SJCRH30 (cell line): ENCODE measurements at places on chromosomes 16 and 17. TPM values are rescaled to one million over a fixed set of nuclear protein-coding genes. Genes with fewer than 3 reads are reported as not detected.

DNA sequence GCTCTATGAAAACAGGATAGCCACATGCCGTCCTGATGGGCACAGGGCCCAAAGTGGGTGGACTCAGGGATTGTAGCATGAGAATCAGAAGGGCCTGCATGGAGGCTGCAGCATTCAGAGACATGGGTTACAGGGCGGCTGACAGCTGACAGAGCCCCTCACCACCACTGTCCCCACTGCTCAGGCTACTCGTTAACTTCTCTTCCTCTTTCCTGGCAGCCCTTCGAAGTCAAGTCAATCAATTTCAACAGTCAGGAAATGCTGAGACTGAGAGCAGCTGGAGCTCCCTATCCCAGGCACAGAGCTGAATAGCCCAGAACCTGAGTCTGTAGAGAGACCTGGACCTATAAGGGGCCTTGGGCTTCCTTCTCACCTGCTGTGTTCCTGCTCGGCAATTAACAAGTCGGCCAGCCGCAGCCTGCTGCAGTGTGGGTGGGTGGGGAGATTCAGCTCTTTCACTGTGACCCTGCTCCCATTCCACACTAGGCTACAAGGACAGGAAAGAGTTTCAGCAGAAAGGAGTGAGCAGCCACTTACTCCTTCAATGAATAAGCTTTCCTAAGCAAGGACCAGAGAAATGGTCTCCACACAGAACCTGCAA, 76.9 kb downstream of the TEX14 start:
- no peaks in the 10 kb centered on the region for H3K27me3 ChIP-seq
- DNase-seq, result no peak
- H3K36me3 ChIP-seq, result no peaks in the 10 kb centered on the region
- no peak overlapping the region for H3K4me3 ChIP-seq
- no peaks in the 10 kb centered on the region for H3K4me1 ChIP-seq
- no peak overlapping the region for H3K27ac ChIP-seq

The MT1M gene
- total RNA-seq, result not detected in 2 replicates

DNA sequence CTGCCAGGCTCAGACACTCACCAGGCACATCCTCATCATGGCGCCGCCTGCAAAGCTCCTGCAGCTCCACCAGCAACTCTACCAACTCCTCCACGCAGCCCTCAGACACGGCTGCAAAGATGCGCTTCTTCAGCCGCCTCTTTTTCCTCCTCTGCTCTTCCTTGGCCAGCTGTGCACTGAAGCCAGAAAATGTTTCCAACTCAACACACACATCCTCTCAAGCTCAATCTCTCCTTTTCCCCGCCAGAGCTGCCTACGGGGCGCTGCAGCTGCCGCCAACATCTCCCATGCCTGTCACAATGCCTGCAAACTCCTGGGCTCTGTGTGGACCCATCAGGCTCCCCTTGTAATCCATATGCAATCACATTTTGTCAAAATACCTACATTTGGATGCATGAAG, 14.2 kb downstream of the TRPV3 start:
- H3K4me3 ChIP-seq, result no peak overlapping the region
- DNase-seq, result peak; percentile 20
- H3K27ac ChIP-seq, result no peak overlapping the region
- H3K36me3 ChIP-seq, result no peaks in the 10 kb centered on the region
- no peaks in the 10 kb centered on the region for H3K4me1 ChIP-seq

- no peaks in the 10 kb centered on the region for H3K36me3 ChIP-seq
- no peak overlapping the region for H3K27ac ChIP-seq
- H3K4me3 ChIP-seq, result no peak overlapping the region
- H3K4me1 ChIP-seq, result peaks cover 2% of the 10 kb centered on the region; the same call in 1 of the 2 replicates
Measured at GRCh38 chr17:30238387-30239088, 3.0 kb upstream of the SLC6A4 start.

DNA sequence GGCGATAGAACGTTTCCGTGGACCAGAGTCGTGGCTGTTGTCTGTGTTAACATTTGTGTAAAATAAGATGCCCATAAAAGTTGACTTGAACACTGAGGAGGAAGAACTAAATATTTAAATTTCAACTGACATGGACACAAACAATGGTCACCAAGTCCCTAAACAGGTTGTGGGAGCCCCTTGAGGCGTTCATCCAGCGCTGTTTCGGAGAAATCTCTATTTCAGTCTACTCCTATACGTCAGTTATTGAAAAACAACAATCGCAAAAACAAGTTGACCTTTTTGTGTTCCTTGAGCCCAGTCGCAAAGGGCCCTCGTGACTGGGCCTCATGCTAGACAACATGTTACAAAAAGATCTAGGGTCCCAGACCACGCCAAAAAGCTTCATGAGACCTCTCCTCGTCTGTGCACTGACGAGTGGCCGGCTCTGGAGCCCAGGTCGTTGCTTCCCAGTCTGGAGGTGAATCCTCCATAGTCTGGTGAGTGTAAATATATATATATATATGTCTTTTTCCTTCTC, 439 bp upstream of the TMEM231 start:
- H3K27ac ChIP-seq, result no peak overlapping the region
- DNase-seq, result no peak
- no peaks in the 10 kb centered on the region for H3K4me1 ChIP-seq
- H3K4me3 ChIP-seq, result peak overlapping the region; percentile 62
- no peaks in the 10 kb centered on the region for H3K27me3 ChIP-seq
- H3K36me3 ChIP-seq, result no peaks in the 10 kb centered on the region

The PRMT7 gene
- 34.7 and 39.5 TPM in 2 replicates for total RNA-seq

The CCP110 gene
- 30.3 and 37.2 TPM in 2 replicates for total RNA-seq

DNA sequence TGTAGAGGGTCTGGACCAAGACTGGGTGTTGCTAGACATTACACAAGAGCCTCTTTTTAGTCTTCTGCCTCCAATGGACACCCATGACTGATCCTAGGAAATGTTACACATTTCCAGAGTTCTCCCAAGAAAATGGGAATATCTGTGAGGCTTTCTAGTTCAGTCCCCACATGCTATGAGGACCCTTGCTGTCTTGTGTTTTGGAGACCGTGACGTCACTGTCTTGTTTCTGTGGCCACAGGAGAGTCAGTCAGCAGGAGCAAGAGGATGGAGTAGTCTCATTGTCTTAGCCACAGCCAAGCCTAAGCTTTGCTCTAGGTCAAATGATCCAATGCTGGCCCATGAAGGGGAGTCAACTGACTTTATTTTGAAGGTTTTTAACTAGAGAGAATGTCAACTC, 820.1 kb upstream of the RBFOX1 start:
- H3K36me3 ChIP-seq, result no peaks in the 10 kb centered on the region
- no peak overlapping the region for H3K27ac ChIP-seq
- no peaks in the 10 kb centered on the region for H3K27me3 ChIP-seq

- H3K36me3 ChIP-seq, result no peaks in the 10 kb centered on the region
- no peaks in the 10 kb centered on the region for H3K27me3 ChIP-seq
- H3K4me1 ChIP-seq, result no peaks in the 10 kb centered on the region
- no peak overlapping the region for H3K4me3 ChIP-seq
- H3K27ac ChIP-seq, result no peak overlapping the region
Measured at GRCh38 chr16:80167657-80168390, 373.0 kb upstream of the DYNLRB2 start.

The GUCY2D gene
- total RNA-seq, result not detected in 2 replicates

GRCh38 chr16:35733278-35733965, 2274.0 kb downstream of the TP53TG3F start:
- no peaks in the 10 kb centered on the region for H3K4me1 ChIP-seq
- H3K4me3 ChIP-seq, result no peak overlapping the region
- DNase-seq, result no peak

DNA sequence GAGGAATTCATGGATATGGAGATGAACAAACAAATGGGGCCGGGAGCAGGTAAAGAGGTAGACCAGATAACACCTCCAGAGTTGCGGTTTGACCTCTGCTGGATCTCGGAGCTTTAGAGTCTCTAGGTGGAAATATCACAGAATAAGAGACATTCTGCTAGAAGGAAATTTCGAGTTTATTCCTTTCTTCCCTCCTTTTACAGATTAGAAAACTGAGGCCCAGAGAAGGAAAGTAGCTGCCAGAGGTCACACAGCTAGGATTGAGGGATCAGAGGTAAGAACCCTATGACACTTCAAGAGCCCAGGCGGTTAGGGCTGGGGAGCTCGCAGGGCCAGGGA, 7.7 kb upstream of the COL1A1 start:
- no peak for DNase-seq
- peaks cover 4% of the 10 kb centered on the region; the same call in 1 of the 2 replicates for H3K27me3 ChIP-seq
- H3K4me3 ChIP-seq, result no peak overlapping the region
- no peaks in the 10 kb centered on the region for H3K36me3 ChIP-seq
- H3K4me1 ChIP-seq, result peaks cover 33% of the 10 kb centered on the region

DNA sequence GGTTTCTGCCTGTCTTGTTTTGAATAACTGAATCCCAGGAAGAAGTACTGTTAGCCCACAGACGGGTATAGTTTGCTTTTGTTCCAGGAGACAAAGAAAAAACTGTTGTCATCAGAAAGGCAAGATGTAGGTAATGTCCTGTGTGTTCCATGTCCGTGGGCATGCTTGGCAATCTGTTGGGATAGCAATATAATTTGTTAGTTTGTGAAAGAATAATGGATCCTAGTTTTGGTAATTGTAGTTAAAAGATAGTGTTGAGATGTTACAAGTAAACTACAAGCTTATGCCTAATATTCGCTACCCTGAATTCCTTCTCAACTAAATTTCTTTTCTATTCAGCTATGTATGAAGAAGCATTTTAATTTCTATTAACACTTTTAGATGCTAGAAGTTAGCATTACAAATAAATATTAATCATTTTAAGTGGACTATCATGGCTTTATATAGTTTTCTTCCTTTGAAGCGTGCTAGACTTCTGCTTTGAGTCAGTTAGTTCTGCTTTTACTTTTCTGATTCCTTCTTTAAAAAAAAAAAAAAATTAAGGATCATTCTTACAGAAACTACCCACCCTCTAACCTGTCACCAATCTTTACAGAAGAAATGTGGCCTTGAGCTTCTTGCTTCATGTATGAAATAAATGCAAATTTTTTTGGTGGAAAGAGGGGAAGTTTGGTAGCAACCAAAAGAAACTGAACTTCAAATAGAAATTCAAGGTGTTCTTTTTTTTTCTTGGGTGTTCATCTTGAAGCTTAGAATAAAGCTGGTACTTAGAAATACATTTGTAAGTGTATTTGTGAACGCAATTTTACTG, 2.4 kb downstream of the EVI2A start:
- no peak for DNase-seq
- H3K27ac ChIP-seq, result no peak overlapping the region
- peaks cover 4% of the 10 kb centered on the region; the same call in 1 of the 2 replicates for H3K36me3 ChIP-seq
- no peak overlapping the region for H3K4me3 ChIP-seq
- peaks cover 8% of the 10 kb centered on the region; the same call in 1 of the 2 replicates for H3K4me1 ChIP-seq
- no peaks in the 10 kb centered on the region for H3K27me3 ChIP-seq

- H3K4me1 ChIP-seq, result no peaks in the 10 kb centered on the region
- H3K27me3 ChIP-seq, result no peaks in the 10 kb centered on the region
- no peak for DNase-seq
- H3K4me3 ChIP-seq, result no peak overlapping the region
- no peak overlapping the region for H3K27ac ChIP-seq
Measured at GRCh38 chr16:48478393-48478792, 93.2 kb upstream of the SIAH1 start.

DNA sequence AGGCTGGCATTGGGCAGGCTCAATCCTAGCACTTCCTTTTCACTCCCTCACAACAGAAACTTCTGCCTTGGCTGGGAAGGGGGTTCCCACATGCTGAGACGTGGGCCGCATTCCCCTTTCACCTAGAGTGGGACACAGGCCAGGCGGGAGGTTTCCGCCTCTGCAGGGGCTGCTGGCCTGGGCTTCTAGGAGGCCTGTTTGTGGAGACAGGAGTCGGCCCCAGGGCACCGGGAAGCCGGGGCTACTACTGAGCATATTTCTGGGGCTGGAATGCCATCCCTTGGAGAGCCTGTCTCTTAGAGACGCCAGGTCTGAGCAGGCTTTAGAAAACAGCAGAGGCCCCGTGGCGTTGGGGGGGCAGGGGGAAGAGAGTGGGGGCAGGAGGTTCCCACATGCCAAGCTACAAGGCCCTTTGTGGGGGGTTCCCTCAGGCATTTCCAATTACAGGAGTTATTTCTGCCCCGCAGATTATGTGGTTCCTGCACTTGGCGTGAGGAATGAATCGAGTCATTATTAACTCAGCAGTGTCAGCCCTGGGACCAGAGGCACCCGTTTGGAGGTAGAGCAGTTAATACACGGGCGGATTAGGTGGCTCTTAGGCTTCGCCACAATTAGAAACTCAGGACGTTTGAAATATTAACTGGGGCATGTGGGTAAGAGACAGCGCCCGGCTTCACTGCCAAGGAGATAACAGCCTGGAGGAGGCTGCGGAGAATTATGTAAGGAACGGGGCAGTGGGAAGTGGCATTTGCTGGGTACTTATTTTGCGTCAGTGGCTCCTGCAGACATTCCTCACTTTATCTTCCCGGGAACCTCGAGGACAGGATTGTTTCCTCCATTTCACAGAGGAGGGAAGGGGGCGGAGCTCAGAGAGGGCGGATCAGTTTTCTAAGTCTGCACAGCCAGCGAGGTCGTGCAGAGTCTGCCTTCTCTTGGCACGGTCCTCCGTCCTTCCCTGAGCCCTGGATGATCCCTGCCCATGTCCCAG, 162.5 kb downstream of the MAF start:
- H3K36me3 ChIP-seq, result no peaks in the 10 kb centered on the region
- DNase-seq, result peak; percentile 62
- no peaks in the 10 kb centered on the region for H3K4me1 ChIP-seq
- H3K27ac ChIP-seq, result no peak overlapping the region
- H3K4me3 ChIP-seq, result peak overlapping the region; percentile 23

GRCh38 chr16:4052096-4052495, 64.1 kb downstream of the ADCY9 start:
- no peaks in the 10 kb centered on the region for H3K36me3 ChIP-seq
- H3K27me3 ChIP-seq, result no peaks in the 10 kb centered on the region
- peak overlapping the region; percentile 100 for H3K27ac ChIP-seq
- DNase-seq, result no peak
- H3K4me3 ChIP-seq, result peak overlapping the region; percentile 54
- H3K4me1 ChIP-seq, result peaks cover 12% of the 10 kb centered on the region

The TSNAXIP1 gene
- 0.33 and 0.49 TPM in 2 replicates for total RNA-seq

- H3K27ac ChIP-seq, result no peak overlapping the region
- H3K4me1 ChIP-seq, result no peaks in the 10 kb centered on the region
- H3K4me3 ChIP-seq, result no peak overlapping the region
Measured at GRCh38 chr16:50547340-50548124, 664 bp upstream of the NKD1 start.

- no peak for DNase-seq
- H3K4me1 ChIP-seq, result peaks cover 12% of the 10 kb centered on the region; the same call in 1 of the 2 replicates
- H3K4me3 ChIP-seq, result no peak overlapping the region
- H3K36me3 ChIP-seq, result no peaks in the 10 kb centered on the region
- no peak overlapping the region for H3K27ac ChIP-seq
Measured at GRCh38 chr17:74840989-74841666, 18.6 kb downstream of the GRIN2C start.

DNA sequence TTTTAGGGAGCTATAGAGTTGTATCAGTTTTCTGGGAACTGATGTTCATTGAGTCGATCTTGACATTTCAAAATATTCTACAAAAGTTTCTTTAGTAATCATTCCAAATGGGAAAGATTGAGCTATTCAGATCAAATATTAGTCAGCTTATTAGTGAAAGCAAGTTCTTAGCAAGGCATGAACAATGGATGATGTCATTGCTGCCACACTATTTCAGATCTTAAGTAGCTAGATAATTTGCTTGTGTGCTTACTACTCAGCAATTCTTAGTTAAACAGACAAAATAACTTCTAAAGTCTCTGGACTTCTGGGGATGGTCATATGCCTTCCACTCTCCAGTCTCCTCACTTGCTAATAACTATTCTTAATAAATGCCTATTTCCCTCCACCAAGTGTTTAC, 69.0 kb upstream of the CDH8 start:
- no peaks in the 10 kb centered on the region for H3K27me3 ChIP-seq
- no peak for DNase-seq
- no peak overlapping the region for H3K27ac ChIP-seq
- no peaks in the 10 kb centered on the region for H3K36me3 ChIP-seq
- no peak overlapping the region for H3K4me3 ChIP-seq
- no peaks in the 10 kb centered on the region for H3K4me1 ChIP-seq

GRCh38 chr16:87145181-87146176, 171.7 kb downstream of the C16orf95 start:
- H3K4me1 ChIP-seq, result no peaks in the 10 kb centered on the region
- no peak for DNase-seq
- no peak overlapping the region for H3K27ac ChIP-seq
- no peaks in the 10 kb centered on the region for H3K36me3 ChIP-seq
- H3K4me3 ChIP-seq, result no peak overlapping the region

The ZACN gene
- total RNA-seq, result 0.14 and 0.25 TPM in 2 replicates
